ENCODE measurements at places on chromosomes 4 and X. TPM values are rescaled to one million over a fixed set of nuclear protein-coding genes. Genes with fewer than 3 reads are reported as not detected.

The TCEAL6 gene
- not detected for total RNA-seq

The SHROOM4 gene
- total RNA-seq = 0.96 TPM

The UFSP2 gene
- total RNA-seq = 38.0 TPM

The FRG2 gene
- total RNA-seq = not detected

The ABLIM2 gene
- total RNA-seq = 7.5 TPM

The HSD17B13 gene
- total RNA-seq = 0.25 TPM

The ASB9 gene
- not detected for total RNA-seq

The PCDH10 gene
- total RNA-seq = 1.7 TPM

The PDE6B gene
- total RNA-seq = 2.3 TPM

The ARMCX6 gene
- total RNA-seq = 47.5 TPM

The GBA3 gene
- 0.32 TPM for total RNA-seq

The SPATA4 gene
- total RNA-seq = not detected

The CCNI gene
- 600 TPM for total RNA-seq

The GSX2 gene
- total RNA-seq = not detected

The PRICKLE3 gene
- 1.6 TPM for total RNA-seq

The PNMA6F gene
- total RNA-seq = not detected

The SASH3 gene
- total RNA-seq = not detected

The MID2 gene
- 5.5 TPM for total RNA-seq

The MMRN1 gene
- not detected for total RNA-seq

All from glutamatergic neuron (in vitro differentiated cells).